ENCODE measurements at places on chromosomes 2 and 18. TPM values are rescaled to one million over a fixed set of nuclear protein-coding genes. Genes with fewer than 3 reads are reported as not detected.

Gene MAP3K19
- not detected for total RNA-seq

Gene ZBTB7C
- 0.57 TPM for total RNA-seq

Gene EGR4
- 0.12 TPM for total RNA-seq

Gene CERS6
- total RNA-seq: 32.5 TPM

Gene RIT2
- not detected for total RNA-seq

Gene FOXI3
- 0.57 TPM for total RNA-seq

Gene BOLL
- total RNA-seq: 0.22 TPM

Gene SERPINB4
- not detected for total RNA-seq

Gene COMMD1
- total RNA-seq: 33.0 TPM

Gene SLC23A3
- 2.8 TPM for total RNA-seq

Gene IL36RN
- 0.13 TPM for total RNA-seq

Gene GAREM1
- total RNA-seq: 11.4 TPM

Gene PRKAG3
- not detected for total RNA-seq

Gene RAPH1
- 21.7 TPM for total RNA-seq

Gene CAMKMT
- 24.1 TPM for total RNA-seq

Gene UCN
- 2.4 TPM for total RNA-seq

Gene PKP4
- 75.3 TPM for total RNA-seq
